Activated T-helper 17 cell treated with anti-CD3 and anti-CD28 coated beads, Interleukin-2, amount 50 U/mL, for 72 hours (primary cell): ENCODE measurements at places on chromosomes 11 and 22. TPM values are rescaled to one million over a fixed set of nuclear protein-coding genes. Genes with fewer than 3 reads are reported as not detected.

GRCh38 chr11:86932924-86933875 is 22.0 kb downstream of the FZD4 start:
- no peak overlapping the region for H3K4me3 ChIP-seq
- H3K27ac ChIP-seq = peak overlapping the region; percentile 3
- H3K4me1 ChIP-seq = no peaks in the 10 kb centered on the region

DNA sequence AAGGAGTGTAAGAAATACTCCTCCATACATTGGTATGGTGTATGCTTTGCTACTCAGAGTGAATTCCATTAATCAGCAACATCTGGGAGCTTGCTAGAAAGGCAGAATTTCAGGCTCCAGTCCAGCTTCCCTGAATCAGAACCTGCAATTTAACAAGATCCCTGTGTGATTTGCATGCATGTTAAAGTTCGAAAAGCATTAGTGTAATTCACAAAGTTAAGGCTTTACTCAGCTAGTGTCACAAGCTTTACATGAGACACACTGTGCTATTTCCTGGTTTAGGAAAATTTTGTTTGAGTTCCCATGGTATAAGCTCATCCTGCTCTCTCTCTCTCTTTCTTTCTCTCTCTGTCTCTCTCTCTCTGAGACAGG is 37.0 kb upstream of the HEPHL1 start:
- no peaks in the 10 kb centered on the region for H3K36me3 ChIP-seq
- H3K27me3 ChIP-seq = peaks cover 19% of the 10 kb centered on the region
- no peak overlapping the region for H3K27ac ChIP-seq
- H3K4me1 ChIP-seq = no peaks in the 10 kb centered on the region
- ATAC-seq = no peak

GRCh38 chr11:16776711-16777612 is 38.5 kb downstream of the C11orf58 start:
- H3K27me3 ChIP-seq = no peaks in the 10 kb centered on the region
- no peak overlapping the region for H3K27ac ChIP-seq
- H3K36me3 ChIP-seq = no peaks in the 10 kb centered on the region
- no peak for ATAC-seq
- no peak overlapping the region for H3K4me3 ChIP-seq
- peaks cover 4% of the 10 kb centered on the region for H3K4me1 ChIP-seq

DNA sequence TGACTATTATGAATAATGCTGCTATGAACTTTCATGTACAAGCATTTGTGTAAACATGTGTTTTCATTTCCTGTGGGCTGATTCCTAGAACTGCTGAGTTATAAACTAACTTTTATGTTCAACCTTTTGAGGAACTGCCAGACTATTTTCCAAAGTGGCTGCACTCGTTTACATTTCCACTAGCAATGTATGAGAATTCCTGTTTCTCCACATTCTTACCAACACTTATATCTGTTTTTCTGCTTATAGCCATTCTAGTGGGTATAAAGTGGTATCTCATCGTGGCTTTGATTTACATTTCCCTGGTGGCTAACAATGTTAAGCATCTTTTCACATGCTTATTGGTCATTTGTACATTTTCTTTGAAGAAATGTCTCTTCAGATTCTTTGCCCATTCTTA is 35.2 kb upstream of the SCUBE2 start:
- no peak overlapping the region for H3K4me3 ChIP-seq
- no peaks in the 10 kb centered on the region for H3K36me3 ChIP-seq
- no peak overlapping the region for H3K27ac ChIP-seq
- peaks cover 3% of the 10 kb centered on the region for H3K27me3 ChIP-seq

DNA sequence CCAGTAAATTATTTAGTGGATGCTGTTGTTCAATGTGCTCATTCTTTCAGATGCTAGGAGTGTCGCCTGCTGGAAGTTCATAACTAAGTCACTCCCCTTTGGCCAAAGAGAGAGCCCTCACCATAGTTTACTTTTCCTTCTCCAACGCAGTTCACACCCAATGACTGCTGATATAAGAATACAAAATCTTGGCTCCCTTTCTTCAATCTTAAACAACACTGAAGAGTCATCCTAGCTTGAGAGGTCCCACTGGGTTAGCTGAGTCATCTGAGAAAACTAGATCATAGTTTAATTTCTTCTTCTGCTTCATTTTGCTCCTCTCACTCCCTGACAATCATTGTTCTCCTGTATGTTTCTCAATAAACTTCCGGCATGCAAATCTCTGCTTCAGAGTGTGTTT is 5.4 kb upstream of the OR52L1 start:
- no peaks in the 10 kb centered on the region for H3K4me1 ChIP-seq
- no peaks in the 10 kb centered on the region for H3K36me3 ChIP-seq
- no peak overlapping the region for H3K27ac ChIP-seq

GRCh38 chr11:20559523-20560300 is 39.7 kb upstream of the SLC6A5 start:
- no peak overlapping the region for H3K27ac ChIP-seq
- H3K36me3 ChIP-seq = no peaks in the 10 kb centered on the region
- peaks cover 16% of the 10 kb centered on the region for H3K27me3 ChIP-seq
- no peak for ATAC-seq
- no peak overlapping the region for H3K4me3 ChIP-seq

- H3K4me1 ChIP-seq = no peaks in the 10 kb centered on the region
- ATAC-seq = no peak
- no peaks in the 10 kb centered on the region for H3K36me3 ChIP-seq
Measured at GRCh38 chr11:36314434-36314767, 18.3 kb downstream of the PRR5L start.

DNA sequence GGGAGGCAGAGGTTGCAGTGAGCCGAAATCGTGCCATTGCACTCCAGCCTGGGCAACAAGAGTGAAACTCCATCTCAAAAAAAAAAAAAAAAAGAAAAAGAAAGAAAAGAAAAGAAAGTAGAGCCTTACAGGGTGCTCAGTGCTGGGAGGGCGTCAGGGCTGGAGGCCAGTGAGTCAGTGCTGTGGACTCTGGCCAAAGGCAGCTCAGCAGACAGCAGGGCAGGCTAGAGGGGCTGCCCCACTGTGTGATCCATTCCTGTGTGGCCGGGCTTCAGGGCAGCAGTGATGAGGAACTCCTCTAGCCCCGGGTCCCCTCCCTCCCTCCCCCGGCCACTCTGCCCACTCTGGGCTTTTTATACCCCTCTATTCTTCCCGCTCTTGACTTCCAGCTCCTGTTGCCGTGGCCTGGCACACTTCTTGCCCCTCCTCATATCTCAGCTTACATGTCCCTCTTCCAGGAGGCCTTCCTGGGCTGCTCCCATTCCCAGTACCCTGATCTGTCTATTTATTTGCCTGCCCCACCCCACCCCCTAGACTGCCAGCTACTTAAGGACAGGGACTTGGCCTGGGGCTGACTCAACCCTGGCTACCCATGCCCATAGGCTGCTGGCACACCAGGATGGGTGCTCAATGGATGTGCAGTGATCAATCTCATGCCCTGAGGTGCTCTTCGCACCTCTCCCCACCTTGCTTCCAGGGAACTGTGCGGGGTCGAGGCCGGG is 10.1 kb downstream of the SYT12 start:
- no peaks in the 10 kb centered on the region for H3K4me1 ChIP-seq
- no peak overlapping the region for H3K27ac ChIP-seq
- H3K36me3 ChIP-seq = no peaks in the 10 kb centered on the region
- no peak for ATAC-seq
- H3K27me3 ChIP-seq = peaks cover 16% of the 10 kb centered on the region
- H3K4me3 ChIP-seq = no peak overlapping the region

DNA sequence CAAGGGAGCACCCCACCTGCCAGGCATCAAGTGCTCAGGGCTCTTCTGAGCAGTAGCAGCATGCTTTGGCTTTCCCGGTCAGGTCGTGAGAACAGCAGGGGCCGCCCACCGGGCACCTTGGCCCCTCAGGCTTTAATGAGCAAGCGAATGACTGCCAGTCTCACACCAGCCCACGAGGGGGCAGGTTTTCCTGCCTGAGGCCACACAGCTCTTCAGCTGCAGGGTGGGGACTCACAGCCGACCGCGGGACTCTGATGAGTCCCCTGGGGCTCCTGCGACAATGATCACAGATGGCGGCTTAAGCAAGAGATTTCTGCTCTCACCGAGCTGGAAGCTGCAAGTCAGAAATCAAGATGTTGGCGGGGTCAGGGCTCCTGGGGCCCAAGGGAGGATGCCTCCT is 14.3 kb upstream of the FGF19 start:
- H3K4me3 ChIP-seq = no peak overlapping the region
- no peaks in the 10 kb centered on the region for H3K36me3 ChIP-seq
- H3K4me1 ChIP-seq = no peaks in the 10 kb centered on the region

Gene TEX12
- 0.24 TPM for total RNA-seq

Gene FZD4
- not detected for total RNA-seq

Gene OR2D2
- not detected for total RNA-seq
